ENCODE measurements at places on chromosomes 16 and 17. TPM values are rescaled to one million over a fixed set of nuclear protein-coding genes. Genes with fewer than 3 reads are reported as not detected.

The ZG16 gene
- total RNA-seq: not detected

The CDH3 gene
- 0.19 TPM for total RNA-seq

The EXOSC6 gene
- 39.2 TPM for total RNA-seq

The KRT16 gene
- total RNA-seq: not detected

The TBX2 gene
- total RNA-seq: not detected

The SCNN1G gene
- not detected for total RNA-seq

The SLC13A5 gene
- total RNA-seq: not detected
